ENCODE measurements at places on chromosomes 13 and 19. TPM values are rescaled to one million over a fixed set of nuclear protein-coding genes. Genes with fewer than 3 reads are reported as not detected.

- peak; percentile 67 for DNase-seq
These were observed 42.9 kb upstream of the URAD start for GRCh38 chr13:28031220-28031895.

The ASPDH gene
- total RNA-seq: not detected

- no peak for DNase-seq
These were observed 1.1 kb upstream of the NDFIP2 start for GRCh38 chr13:79479882-79480281.

- DNase-seq: no peak
These were observed 7.4 kb downstream of the ACP5 start for GRCh38 chr19:11570039-11570462.

GRCh38 chr13:99819967-99820366, 151.6 kb downstream of the ZIC5 start:
- no peak for DNase-seq

- DNase-seq: no peak
These were observed 7.3 kb downstream of the SHKBP1 start for GRCh38 chr19:40584007-40584406.

The ZNF567 gene
- 12.0 TPM for total RNA-seq

The MAMSTR gene
- 1.8 TPM for total RNA-seq

- DNase-seq: no peak
These were observed at the start of gene MCEMP1 for GRCh38 chr19:7676854-7677253. MCEMP1 (plus strand) TSS chr19:7677090; CDS start chr19:7677121, 31 bp downstream.

The ZNF99 gene
- under 0.01 TPM for total RNA-seq

The SYNE4 gene
- 0.71 TPM for total RNA-seq

DNA sequence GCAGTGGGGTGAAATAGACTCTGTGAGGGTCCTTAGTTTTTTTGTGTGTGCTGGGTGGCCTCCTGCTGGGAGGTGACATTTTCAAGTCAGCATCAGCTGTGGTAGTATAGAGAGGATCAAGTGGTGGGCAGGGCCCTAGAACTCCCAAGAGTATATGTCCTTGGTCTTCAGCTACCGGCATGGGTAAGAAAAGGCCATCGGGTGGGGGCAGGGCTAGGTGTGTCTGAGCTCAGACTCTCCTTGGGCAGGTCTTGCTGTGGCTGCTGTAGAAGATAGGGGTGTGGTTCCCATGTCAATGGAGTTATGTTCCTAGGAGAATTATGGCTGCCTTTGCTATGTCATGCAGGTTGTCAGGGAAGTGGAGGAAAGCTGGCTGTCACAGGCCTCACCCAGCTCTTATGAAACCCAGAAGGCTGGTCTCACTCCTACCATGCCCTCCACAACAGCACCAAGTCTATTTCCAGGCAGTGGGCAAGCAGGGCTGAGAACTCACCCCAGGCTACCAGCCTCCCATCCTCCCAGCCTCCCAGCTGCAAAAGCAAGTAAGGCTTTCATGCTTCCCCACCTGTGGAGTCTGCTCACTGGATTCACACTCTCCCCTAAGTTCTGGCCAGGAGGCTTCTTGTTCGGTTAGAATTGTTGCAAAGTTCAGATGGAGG, 130.6 kb upstream of the SOX1 start:
- no peak for DNase-seq

The STK11 gene
- total RNA-seq: 51.0 TPM

The ZNF599 gene
- 7.4 TPM for total RNA-seq

The TBXA2R gene
- total RNA-seq: 0.82 TPM

- no peak for DNase-seq
These were observed 1825.3 kb downstream of the SLITRK5 start for GRCh38 chr13:89496478-89496877.

GRCh38 chr13:102195566-102196462, 206.0 kb downstream of the FGF14 start:
- DNase-seq: no peak

The RNF225 gene
- not detected for total RNA-seq

The KIR2DL4 gene
- not detected for total RNA-seq

The PTH2 gene
- not detected for total RNA-seq

DNA sequence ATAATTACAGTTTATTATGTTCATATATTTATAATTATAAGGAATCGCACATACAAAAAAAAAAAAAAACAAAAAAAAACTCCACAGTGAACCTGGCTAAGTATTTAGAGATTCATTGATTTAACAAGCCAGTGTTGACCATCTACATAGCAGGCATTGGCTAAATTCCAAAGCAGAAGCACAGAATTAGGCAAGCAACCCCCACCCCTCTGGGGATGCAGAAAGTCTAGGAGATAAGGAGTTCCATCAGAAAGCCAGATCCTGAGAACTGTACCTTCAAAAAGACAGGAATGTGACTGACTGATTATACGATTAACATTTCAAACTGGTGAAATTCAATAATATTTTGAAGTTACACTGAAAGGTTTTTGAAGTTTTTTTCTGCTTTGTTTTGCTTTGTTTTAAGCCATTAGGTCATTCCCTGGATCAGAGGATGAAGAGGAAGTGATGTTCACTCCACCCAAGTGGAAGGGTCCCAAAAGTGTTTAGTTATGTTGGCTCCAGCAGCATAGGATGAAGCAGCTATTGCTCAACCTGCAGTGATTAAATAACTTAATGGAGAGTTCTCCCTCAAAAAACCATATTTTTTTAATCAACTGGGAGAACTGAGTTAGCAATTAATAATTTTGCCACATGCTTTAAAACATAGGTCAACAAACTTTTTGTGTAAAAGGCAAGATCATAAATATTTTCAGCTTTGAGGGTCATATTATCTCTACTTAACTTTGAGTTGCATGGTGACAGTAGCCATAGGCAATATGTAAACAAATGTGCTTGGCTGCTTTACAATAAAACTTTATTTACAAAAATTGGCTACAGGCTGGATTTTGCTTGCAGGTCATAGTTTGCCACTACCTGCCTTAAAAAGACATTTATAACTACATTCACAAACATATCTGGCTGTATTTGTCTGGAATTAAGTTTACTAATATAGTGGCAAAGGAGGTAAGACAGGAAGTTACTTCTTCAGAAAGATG, 49.6 kb downstream of the DOCK9 start:
- peak; percentile 73 for DNase-seq

- no peak for DNase-seq
These were observed 34.3 kb upstream of the IL17D start for GRCh38 chr13:20669162-20669561.
